HCEC 1CT (cell line): ENCODE measurements at places on chromosomes 6 and 20.

- DNase-seq: peak; percentile 27
These were observed 101.4 kb downstream of the CDH4 start for GRCh38 chr20:61353261-61354000.

DNA sequence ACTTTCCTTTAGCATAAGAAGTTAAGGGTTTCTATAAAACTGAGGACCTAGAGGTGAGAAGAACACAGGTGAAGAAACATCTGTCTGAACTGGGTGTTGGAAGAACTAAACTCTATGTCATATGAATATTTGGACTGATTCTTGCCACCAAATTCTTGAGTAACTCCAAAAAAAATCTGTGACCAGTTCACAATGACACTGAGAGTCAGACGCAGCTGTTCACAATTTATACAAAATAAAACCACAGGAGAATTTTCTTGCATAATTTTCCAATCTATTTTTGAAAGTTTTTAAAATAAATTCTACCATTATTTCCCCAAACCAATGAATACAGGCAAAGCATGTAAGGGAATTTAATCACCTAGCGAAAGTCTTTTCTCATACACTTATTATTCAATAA, 148.1 kb upstream of the TCF21 start:
- no peak for DNase-seq

DNA sequence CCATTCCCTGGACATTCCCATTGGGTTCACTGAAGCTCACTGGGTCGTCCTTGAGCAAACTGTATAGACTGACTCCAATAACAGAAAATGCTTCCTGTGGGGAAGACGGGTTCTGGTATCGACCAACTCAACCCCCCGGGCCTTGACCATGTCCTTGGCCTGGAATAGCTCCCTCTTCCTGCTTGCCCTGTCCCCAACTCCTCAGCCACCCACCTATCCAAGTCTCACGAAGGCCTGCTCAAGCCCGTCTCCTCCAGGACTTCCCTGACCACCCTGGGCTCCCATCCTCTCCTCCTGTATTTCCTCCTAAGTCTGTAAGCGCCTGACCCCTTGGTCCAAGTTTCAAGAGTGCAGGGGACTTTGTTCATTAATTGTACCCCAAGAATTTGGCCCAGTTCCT, 2.8 kb upstream of the HMGA1 start:
- DNase-seq: no peak

- no peak for DNase-seq
These were observed 2.6 kb downstream of the RALGAPA2 start for GRCh38 chr20:20709887-20710286.

GRCh38 chr20:14829906-14830305, 492.5 kb upstream of the FLRT3 start:
- DNase-seq: no peak

DNA sequence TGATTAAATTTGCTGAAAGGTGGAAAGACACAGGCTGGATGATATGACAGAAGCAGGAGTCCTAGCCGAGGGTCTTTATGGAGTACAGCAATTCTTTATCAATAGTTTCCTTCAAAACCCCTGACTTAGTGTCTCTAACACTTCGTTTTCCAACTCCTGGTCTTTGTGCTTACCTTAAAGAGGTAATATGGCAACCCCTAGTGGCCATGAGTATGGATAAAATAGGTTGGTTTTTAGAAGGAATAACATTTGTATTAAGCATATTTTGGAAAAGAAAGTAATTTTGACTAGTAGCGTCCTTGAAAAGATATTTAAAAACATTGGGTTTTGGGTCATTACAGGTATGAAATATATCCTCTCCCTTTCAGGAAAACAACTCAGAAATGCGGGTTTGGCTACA, 51.9 kb downstream of the VGLL2 start:
- peak; percentile 10 for DNase-seq

DNA sequence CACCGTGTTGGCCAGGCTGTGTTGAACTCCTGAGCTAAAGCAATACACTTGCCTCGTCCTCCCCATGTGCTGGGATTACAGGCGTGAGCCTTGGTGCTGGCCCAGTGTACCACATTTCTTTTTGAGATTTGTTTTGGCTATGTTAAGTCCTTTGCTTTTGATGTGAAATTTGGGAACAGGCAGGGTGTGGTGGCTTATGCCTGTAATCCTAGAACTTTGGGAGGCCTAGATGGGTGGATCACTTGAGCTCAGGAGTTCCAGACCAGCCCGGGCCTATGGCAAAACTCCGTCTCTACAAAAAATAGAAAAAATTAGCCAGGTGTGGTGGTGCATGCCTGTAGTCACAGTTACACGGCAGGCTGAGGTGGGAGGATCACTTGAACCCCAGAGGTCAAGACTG, 40.2 kb downstream of the GINS1 start:
- DNase-seq: no peak

DNA sequence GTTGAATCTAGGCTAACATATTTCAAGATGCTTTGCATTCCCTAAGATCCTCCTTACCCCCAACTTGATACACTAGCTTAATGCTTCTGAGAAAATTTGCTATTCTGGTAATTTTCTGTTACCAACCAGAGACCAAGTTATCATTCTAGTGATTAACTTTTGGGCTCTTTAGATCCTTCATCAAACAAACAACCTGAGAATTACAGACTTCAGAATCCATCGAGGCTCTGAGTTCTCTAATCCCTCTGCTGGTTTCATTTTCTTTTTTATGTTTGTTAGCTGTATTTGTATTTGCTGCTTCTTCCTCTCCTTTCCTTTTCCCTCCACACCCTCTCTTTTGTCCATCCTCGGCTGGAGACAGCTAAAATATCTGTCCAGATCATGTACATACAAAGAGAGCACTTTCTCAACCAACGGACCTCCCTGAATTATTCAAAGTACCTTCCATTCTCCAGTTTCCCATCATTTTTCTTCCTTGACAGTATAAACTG, 98.7 kb upstream of the RIPOR2 start:
- DNase-seq: no peak

- no peak for DNase-seq
These were observed 568.6 kb downstream of the HAO1 start for GRCh38 chr20:7371518-7372163.

DNA sequence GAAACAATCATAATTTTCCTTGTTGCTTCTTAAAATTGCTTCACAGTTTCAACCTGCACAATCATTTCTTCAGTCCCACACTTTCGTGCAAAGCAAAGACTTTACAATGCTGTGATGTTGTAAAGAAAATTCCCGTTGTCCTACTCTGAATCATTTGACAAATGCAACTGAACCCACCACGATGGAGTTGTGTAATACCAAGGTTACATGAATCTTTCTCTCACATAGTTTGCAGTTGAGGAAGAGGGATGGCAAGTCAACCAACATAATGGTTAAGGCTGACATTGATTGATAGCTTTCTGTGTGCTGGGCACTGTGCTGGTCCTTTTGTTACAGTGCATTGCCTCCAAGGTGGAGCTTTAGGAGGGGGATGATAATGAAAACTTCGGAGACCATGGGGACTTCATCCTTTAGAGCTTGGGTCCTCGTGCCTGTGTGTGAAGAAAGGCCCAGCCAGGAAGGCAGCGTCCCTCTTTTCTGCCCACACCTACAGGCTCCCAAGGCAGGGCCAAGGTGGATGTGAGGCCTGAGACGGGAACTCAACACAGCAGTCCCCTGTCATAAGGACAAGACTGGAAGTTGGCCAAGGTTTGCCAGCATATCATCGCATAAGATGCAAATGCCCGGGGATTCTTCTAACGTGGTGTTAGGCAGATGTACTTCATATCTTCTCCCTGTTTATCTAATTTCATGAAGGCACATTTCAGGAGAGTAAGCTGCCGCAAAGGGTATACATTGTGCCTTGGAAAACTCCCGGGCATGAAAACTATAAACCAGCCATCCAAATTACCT, 96.9 kb downstream of the LY86 start:
- DNase-seq: no peak

GRCh38 chr6:20060252-20060651, 152.0 kb downstream of the MBOAT1 start:
- DNase-seq: no peak

DNA sequence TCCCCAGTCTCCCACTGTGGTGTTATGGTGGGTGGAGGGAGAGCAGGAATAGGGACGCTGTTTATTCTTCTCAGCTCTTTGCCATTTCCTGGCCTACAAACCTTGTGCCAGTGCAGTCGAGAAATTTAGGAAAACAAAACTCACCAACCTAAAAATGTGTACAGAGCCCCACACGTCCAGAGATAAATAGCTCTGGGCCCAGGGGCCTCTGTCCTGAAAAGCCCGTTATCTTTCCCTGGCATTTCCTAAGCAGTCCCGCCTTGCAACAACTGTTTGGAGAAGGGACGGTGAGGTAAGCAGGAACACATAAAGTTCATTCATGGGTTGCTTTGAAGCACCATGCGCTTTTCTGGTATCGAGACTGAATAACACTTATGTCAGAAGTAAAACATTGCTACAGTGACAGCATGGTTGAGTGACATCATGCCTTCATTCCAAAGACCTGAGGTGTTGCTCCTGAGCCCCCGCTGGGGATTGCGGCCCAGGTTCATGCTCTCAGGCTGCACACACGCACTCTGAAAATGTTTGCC, 80.1 kb upstream of the NXT1 start:
- DNase-seq: no peak

GRCh38 chr6:170227996-170228945, 62.6 kb downstream of the DLL1 start:
- no peak for DNase-seq
